ENCODE measurements at places on chromosomes 2 and 18.

DNA sequence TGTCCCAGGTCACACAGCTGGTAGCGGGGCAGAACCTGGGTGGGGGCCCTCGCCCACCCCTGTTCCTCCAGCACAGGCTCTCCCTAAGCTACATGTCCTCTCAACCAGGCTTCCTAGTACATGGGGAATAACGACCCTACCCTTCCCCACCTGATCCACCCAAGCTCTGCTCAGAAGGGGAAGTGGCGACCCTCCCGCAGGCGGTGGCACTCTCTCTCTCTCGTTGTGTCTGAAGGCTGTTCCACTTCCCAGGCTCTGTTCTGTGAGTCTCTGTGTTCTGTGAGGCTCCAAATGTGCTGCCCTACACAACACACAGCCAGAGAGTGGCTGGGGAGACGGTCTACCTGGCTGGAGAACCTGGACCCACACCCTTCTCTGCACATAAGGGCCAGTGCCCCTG lies 135.8 kb downstream of the COPS8 start:
- no peak for DNase-seq

DNA sequence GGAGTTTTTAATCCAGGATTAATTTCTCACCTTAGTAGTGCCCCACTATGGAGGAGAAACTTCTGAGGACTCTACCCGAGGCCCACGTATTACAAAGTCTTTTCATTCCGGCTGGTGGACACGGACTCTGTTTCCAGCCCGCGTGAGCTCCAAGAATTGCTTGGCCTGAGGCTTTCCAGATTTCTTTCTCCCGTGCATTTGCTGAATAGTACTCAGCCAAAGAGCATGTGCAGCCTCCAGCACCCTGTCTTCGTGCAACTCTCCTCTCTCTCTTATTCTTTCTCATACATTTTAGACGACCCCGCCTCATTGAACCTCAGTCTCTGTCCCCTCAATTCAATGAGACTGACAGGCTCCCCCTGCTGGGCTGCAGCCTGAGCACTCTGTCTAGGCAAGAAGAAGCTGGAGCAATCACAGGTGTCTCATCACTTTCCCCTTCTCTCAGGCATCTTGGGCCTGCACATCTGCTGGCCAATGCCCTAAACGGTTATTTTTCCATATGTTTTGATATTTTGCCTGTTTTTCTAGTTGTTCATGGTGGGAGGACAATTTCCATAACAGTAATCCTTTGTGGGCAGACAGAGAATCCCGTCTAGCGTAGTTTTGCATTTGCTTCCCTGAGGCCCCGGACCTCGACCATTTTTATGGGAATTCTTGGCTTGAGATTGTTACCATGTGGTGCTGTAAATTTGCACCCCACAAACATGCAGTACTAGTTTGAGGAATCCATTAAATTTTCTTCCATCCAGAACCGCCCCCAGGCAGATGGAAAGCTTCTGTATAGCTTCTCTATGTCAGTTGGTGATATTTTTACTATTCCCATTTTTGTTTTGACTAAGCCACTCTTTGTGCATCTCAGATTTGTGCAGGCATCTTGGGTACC lies 50.1 kb upstream of the LPIN2 start:
- DNase-seq: peak; percentile 21

GRCh38 chr2:152617456-152618192 lies 99.6 kb downstream of the PRPF40A start:
- no peak for DNase-seq

DNA sequence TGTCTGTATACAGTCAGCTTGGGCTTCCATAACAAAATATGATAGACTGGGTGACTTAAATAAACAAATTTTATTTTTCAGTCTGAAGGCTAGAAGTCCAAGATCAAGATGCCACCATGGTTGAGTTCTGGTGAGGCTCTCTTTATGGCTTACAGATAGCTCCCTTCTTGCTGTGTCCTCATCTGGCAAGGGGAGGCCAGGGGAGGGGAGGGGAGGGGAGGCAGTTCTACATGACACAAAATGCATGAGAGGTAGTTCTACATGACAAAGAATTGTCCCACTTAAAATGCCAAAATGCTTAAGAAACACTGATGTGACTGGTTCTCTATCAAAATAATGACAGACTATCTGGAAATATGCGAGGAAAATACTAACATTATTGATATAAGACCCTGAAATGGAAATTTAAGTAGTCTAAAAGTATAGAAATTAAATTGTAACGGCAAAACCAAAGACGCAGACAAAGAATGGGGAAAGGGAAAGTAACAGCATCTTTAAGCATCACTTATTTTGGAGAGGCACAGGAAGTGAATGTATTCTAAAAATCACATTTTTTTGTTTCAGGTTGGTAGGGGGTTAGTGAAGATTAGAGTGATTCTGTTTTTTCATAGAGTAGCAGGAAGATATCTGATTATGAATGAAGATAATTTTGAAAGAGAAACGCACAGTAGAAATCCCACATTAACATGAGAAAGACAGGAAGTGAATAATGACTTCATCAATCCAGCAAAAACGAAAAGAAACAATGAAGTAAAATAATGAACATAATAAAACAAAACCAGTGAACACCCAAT lies 131.4 kb downstream of the STRN start:
- DNase-seq: no peak

DNA sequence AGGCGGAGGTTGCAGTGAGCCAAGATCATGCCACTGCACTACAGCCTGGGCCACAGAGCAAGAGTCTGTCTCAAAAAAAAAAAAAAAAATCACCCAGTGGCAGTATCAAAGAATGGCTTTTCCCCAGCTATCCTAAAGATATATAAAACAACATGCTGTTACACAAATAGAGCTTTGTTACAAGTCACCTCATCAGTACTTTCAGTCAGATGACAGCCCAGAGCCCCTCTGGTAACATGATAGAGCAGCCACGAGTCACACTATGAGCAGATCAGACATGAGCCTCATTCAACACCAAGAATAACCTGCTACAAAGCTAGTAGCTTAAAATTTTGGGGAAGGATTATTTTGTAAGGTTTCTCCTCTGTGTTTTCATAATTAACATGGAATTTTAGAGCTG lies 25.2 kb downstream of the PDE11A start:
- no peak for DNase-seq

GRCh38 chr2:159218389-159218788 lies 68.1 kb downstream of the WDSUB1 start:
- no peak for DNase-seq

DNA sequence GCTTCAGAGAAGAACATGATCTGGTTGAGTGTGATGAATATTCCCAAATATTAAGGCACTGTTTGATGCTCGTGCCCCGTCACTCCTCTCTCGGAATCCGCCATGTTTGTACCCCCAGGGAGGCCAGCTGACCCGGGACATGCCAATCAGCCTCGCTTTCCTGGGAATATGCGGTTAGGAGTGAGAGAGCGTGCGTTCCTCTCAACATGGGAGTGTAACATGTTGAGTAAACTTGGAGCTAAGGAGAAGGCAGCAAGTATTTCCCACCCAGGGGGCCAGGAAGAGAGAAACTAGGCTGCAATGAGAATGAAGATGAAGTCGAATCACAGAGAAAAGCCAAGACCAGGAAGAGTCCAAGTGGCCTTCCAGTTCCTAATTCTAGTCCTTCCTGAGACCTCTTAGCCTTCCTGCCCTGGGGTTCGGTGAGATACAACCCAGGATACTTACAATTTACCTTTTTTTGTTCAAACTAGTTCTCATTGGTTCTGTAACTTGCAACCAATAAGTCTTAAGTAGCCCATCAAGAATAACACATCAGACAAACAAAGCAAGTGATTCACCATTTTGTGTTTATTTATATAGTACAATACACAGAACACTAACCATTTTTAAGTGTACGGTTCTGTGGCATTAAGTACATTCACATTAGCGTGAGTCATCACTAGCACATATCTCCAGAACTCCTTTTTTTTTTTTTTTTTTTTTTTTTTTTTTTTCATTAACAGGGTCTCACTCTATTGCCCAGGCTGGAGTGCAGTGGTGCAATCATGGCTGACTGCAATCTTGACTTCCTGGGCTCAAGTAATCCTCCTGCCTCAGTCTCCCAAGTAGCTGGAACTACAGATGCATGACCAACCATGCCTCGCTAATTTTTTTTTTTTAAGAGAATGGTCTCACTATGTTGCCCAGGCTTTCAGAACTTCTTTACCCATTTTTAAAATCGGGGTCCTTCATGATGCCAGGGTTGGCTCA lies 36.4 kb upstream of the SLC1A4 start:
- peak; percentile 65 for DNase-seq

- no peak for DNase-seq
Measured at GRCh38 chr2:99112617-99113016, 28.9 kb upstream of the C2orf15 start.

DNA sequence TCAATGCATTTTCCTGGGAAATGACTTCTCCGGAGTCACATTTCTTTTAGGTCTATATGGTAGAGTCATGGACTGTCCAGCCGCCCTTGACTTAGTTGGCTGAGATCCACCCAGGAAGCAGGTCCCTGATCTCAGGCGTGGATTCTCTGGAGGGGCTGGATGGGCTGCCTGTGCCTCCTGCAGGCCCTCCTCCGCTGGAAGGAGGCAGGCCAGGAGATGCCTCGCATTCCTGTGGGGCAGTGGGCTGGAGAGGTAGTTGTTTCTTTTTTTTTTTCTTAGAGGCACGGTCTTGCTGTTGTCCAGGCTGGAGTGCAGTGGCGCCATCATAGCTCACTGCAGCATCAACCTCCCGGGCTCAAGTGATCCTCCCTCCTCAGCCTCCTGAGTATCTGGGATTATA lies 129.0 kb upstream of the MYCN start:
- no peak for DNase-seq

GRCh38 chr2:84181927-84182326 lies 277.2 kb downstream of the SUCLG1 start:
- DNase-seq: no peak
